ENCODE measurements at places on chromosomes 6 and 20.
A peak's percentile ranks its signal among the peaks of the same experiment; 100 is the strongest.

GRCh38 chr20:59948828-59949720 lies 8.9 kb downstream of the FAM217B start:
- DNase-seq: peak; percentile 62

DNA sequence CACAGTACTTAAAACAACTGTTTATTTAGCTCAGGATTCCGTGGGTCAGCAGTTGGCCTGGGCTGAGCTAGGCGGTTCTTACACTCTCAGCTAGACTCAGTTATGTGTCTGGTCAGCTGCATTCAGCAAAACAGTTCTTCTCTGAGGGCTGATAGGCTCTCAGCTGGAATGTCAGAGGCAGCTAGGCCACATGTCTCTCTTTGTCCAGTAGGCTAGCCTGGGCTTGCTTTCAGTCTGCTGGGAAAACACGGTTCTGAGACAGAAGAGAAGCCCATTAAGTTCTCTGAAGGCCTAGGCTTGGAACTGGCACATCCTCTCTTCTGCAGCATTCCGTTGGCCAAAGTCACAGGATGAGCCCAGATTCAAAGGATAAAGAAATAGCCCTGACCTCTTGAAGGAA lies 65.6 kb downstream of the TULP4 start:
- DNase-seq: peak; percentile 40

DNA sequence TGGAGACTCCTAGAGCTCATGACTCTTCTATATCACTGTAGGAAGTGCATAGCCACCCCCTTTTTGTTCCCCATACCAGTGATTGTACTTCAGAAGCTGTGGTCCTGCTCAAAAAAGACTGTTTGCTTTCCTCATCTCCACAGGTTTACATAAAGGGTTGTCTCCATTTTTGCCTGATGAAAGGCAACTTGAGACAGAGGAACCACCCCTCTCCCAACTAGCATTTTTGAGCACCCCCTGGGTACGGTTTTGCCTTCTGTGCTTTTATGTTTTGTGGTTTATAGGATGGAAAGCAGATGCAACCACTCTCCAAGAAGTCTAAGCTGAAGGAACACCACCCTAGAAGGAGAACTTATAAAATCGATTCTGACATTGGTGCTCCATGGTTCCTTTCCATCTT lies 127.7 kb upstream of the SUPT3H start:
- DNase-seq: no peak

- no peak for DNase-seq
These were observed 128.2 kb upstream of the SIM1 start for GRCh38 chr6:100592929-100593328.

DNA sequence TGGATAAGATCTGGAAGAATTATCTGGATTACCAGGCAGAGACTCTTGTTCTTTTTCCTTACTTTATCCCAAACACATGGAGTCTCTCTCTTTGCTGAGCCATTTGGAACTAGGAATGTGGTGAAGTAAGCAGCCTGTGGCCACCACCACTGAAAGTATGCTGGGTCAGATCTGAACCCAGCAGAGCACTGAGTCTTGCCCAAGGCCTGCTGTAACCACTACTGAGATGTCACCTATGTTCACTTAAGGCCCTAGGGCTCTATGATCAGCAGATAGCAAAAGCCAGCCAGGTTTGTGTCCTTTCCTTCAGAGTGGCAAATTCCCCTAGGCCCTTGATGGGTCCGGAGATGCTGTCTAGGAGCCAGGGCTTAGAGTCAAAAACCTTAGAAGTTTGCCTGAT lies 103.3 kb upstream of the PLN start:
- DNase-seq: no peak

DNA sequence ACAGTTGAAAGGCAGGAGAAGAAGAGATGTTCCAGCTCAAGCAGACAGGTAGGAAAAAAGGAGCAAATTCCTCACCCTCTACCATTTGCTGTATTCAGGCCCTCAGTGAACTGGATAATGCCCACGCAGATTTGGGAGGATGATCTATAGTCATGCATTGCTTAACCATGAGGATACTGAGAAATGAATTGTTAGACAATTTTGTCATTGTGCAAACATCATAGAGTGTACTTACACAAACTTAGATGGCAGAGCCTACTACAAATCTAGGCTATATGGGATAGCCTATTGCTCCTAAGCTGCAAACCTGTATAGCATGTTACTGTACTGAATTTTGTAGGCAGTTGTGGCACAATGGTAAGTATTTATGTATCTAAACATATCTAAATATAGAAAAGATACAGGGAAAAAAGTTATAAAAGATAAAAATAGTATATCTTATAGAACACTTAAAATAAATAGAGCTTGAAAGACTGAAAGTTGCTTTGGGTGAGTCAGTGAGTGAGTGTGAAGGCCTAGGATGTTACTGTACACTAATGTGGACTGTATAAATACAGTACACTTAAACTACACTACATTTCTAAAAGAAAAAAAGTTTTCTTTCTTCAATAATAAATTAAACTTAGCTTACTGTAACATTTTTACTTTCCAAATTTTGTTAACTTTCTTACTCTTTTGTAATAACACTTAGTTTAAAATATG lies 672.3 kb downstream of the UTRN start:
- DNase-seq: peak; percentile 69

GRCh38 chr6:163457637-163458561 lies 43.4 kb downstream of the QKI start:
- peak; percentile 95 for DNase-seq

- peak; percentile 82 for DNase-seq
These were observed 16.2 kb upstream of the RNF39 start for GRCh38 chr6:30091577-30092381.

DNA sequence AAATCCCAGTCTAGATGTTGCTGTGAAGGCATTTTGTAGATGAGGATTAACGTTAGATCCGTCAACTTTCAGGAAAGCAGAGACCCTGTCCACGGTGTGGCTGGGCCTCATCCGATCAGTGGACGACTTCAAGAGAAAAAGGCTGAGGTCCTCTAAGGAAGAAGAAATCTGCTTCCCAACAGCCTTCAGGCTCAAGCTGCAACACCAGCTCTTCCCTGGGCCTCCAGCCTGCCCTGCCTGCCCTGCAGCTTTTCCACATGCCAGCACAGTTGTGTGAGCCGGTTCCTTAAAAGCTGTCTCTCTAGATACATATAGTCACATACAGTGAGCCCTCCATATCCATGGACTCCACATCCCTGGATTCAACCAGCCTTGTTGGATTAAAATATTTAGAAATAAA lies 14.1 kb upstream of the PDE10A start:
- no peak for DNase-seq

GRCh38 chr20:44324343-44324742 lies 12.5 kb upstream of the R3HDML start:
- no peak for DNase-seq

- DNase-seq: no peak
These were observed 47.9 kb upstream of the ISM1 start for GRCh38 chr20:13173201-13173600.

GRCh38 chr6:154261688-154262397 lies 94.8 kb downstream of the IPCEF1 start:
- DNase-seq: no peak

DNA sequence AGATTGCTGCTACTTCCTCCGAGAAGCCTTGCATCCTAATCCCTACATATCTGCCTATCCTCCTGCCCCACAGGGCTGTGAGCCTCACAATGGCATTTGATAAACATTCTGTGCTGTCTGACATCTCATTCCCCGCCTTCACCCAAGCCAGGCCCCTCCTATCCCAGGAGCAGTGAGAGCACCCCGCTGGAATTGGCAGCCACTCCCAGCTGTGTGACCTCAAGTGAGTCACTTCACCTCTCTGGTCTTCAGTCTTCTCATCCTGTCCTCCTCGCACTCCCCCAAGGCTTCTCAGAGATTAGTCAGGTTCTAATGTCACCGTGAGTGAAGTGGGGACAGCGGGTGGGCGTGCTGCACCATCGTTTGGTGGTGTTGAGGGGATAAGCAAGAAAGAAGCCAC lies 81.7 kb downstream of the CDH22 start:
- peak; percentile 8 for DNase-seq

GRCh38 chr20:53728359-53728758 lies 134.7 kb upstream of the ZNF217 start:
- no peak for DNase-seq

DNA sequence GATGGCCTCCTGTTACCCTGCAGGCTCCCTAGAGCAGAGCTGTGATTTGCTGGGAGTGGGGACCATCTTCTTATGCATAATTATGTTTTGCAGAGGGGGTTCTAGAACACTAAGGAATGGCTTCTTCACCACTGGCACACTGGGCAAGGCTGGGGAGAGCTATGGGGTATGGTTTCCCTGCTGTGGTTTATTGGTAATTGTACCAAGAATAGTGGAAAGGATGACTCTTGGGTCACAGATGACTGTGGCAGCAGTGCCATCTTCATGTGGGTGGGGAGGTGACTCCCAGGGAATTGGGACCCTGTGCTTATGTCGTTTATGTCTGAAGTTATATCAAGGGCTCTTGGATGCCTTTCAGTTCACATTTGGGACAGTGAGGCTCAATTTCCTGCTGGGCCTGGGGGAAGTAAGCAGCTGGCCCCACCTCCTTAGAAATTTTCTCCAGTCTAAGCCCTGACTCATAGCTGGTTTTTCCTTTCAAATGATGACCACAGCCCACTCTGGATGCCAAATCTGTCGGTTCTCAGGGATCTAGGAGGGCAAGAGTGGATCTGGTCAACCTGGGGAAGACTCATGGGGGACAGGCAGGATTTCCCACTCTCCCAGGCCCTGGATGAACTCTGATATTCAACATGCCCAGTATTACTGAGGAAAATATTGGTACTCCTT lies 230.8 kb downstream of the LRFN2 start:
- DNase-seq: peak; percentile 56

DNA sequence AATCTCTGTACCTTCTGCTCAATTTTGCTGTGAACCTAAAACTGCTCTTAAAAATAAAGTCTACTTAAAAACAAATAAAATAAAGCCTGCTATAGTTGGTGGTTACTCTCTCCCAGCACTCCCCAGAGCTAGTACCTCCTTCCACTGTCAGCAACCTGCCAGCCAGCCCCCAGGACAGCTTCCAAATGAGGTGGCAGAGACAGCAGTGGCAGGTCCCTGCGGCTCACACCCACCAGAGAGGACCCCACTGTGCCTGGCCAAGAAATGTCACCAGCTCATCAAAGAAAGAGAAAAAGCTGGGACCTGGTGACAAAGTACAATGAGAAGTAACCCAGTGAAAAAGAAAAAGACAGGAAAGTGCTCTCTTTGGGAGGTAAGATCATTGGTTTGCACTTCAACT lies 15.2 kb downstream of the APMAP start:
- no peak for DNase-seq

DNA sequence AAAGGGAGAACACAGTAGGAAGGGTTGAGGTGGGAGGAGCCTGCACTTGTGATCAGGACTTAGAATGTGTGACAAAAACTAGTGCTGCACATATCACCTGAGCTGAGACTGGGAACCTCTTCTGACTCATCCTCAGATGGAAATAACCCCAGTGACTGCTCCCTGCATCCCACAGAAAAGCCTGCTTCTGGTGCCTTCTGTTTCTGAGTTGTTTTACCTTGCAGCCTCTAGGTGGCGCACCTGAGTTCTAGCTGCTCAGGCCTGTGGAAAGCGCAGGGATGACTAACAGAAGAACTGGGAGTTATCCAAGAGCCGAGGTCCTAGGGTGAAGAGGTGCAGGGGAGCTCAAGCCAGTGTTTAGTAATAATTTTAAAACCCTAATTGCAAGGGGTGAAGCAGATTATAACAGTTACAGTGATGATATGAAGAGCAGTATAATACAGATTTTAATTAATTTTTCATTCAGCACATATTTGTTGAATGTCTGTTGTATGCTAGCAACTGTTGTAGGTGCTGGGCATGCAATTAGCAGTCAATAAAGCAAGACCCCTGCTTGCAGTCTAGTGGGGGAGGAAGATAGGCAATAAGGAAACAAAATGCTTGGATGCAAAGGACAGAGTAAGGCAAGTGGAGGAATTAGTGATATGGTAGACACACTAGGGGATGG lies 302.5 kb downstream of the DHX35 start:
- DNase-seq: peak; percentile 79

DNA sequence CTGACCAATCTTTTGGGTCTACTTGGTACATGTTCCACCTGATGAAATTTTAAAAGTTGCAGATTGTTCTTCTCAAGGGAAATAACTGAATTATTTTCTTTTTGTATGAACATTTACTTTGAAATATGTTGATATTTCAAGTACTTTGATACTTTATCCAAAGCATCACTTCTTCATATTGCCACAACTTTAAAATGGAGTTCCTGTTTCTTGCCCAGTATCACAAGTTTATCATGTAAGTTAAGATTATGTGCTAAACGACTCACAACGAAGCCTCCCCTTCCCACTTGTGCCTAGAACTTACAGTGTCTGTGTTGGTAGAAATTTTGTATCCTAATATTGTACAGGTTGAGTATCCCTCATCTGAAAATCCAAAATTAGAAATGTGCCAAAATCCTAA lies 108.4 kb downstream of the ARID1B start:
- DNase-seq: no peak

DNA sequence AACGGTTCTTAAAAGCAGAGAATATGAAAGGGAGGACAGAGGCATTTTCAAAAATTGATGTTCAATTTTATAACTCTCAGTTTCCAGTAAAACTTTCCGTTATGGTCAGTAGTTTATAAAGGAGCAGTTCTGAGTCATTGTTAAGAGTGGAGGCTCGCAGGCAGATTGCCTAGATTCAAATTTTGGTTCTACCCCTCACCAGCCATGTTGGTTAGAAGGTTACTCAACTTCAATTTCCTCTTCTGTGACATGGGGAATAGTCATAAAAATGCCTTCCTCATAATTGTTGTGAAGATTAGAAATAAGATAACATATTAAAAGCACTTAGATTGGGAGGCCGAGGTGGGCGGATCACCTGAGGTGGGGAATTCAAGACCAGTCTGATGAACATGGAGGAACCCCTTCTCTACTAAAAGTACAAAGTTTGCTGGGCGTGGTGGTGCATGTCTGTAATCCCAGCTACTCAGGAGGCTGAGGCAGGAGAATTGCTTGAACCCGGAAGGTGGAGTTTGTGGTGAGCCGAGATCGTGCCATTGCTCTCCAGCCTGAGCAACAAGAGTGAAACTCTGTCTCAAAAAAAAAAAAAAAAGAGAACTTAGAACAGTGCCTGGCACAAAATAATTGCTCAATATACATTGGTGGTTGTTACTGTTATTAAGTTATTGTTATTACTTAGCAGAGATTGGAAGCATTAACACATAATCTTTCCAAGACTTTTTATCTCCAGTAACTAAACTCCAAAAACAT lies 348.9 kb downstream of the NRN1 start:
- no peak for DNase-seq

GRCh38 chr6:145736661-145737144 lies 1.4 kb upstream of the EPM2A start:
- DNase-seq: peak; percentile 16

- DNase-seq: no peak
These were observed 553.4 kb upstream of the EPHA7 start for GRCh38 chr6:93972791-93973190.

DNA sequence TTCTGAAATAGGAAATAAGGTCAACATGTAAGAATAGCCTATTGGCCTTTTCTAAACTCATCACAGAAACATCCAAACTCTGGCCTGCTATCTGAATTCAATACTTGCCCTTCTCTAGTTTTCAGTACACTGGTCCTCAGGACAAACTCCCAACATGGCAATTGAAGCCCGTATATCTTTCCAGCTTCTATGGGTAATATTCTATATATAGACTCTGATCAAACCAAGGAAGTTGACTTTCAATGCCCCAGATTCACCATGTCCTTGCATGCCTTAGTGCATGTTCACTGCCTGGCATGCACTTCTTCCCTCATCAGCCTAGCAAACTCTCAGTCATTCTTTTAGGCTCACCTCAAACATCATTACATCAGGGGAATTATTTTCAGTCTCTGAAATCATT lies 73.2 kb downstream of the RSPO3 start:
- peak; percentile 88 for DNase-seq

- no peak for DNase-seq
These were observed 326 bp upstream of the BCL2L1 start for GRCh38 chr20:31723069-31723318.

- DNase-seq: no peak
These were observed 220.8 kb downstream of the ERMARD start for GRCh38 chr6:169972101-169972651.

Measured in fibroblast of skin of back (primary cell).